ENCODE measurements at places on chromosomes 16 and 17.

DNA sequence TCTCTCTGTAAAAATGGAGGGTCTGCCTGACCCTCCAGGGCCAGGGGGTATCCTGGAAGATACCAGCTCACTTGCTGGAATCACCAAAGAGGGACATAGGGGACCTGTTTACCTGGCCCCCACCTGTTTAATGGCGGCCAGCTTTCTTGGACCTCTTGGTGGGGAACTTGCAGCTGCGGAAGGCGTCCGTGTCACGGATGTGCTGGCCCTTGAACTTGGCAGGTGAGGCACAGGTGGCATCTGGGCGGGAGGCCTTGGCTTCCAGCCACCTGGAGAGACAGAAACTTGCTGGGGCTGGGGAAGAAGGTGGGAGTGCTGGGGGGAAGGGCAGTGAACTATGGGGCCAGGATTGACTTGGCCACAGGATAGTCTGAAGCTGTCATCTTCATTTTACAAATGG is 3.5 kb downstream of the CHAD start:
- no peak for DNase-seq

DNA sequence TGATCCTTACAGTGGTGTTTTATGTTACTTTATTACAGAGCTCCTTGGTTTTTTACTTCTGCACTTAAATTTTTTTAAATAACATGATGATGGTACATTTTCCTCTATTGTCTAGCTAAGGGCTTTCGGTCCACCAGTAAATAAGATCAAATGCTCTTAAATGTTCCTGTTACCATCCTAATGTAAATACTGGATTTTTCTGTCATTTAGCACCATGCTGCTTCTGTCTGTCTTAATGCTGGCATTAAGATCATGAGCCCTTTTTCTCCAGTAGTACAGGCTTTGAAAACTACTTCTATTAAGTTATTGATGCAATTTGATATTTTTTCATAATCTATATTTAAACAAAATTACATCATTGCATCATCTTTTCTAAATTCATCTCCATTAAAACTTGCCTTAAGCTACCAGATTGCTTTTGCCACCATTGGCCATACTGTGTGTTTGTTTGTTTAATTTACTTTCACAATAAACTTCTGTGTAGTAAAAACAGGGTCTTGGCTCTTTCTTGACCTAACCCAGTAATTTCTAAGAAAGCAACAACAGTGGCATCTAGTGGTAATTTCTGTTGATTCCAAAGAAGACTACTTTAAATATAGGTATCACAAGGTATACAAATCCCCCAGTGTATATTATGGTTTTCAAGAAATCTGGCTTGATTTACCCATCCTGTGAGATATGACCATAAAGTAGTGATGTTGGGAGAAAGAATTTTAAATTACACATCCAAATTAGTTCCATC is 9.0 kb upstream of the PHAF1 start:
- DNase-seq = no peak

GRCh38 chr17:40038882-40039513 is 15.2 kb downstream of the MED24 start:
- peak; percentile 62 for DNase-seq

DNA sequence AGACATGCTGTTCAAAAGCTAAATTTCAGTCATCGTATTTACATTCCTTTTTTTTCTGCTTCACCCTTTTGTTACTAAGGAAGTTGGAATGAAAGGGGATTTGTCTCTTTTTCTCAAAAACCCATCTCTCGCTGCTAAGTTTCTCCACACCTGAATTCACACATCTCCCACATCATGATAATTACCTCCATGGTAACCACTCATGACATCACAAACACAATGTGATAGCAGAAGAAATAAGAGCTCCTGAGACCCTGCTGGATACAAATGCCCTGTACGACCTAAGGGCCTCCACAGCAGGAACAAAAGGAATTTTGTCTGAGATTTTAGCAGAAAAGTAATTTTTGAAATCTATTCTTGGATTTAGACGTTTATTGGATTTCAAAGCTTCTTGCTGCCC is 82.6 kb upstream of the GNAO1 start:
- DNase-seq = no peak

DNA sequence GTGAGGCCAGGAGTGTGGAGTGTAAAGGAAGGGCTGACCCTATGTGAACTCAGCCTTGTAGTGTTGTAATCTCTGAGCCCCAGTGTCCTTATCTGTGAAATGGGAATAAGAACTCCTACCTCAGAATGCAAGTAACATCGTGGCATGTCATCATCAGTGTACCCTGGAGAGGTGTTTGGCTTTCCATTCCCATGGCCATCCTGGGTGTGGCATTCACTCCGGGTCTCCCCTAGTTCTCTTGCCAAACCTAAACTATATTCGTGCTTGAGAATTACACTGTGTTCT is 1.9 kb downstream of the NXPH3 start:
- no peak for DNase-seq

- DNase-seq = no peak
Measured at GRCh38 chr17:10316801-10317542, 55.8 kb downstream of the MYH13 start.

GRCh38 chr17:40553694-40554534 is 11.4 kb downstream of the CCR7 start:
- peak; percentile 78 for DNase-seq

DNA sequence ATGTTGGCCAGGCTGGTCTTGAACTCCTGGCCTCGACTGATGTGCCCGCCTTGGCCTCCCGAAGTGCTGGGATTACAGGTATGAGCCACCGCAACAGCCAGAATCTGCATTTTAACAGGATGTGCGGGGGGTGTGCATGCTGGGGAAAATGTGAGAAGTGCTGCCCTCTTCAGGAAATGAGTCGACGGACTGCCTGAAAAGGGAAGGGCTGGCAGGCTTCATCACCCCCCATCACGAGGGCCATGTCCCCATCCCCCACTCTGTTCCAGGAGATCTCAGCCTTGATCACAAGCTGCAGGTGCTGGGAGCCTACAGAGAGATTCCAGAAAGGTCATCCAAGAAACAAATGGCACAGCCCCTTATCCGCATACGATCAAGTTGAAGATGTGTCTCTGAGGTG is 195.3 kb upstream of the RPL38 start:
- no peak for DNase-seq

DNA sequence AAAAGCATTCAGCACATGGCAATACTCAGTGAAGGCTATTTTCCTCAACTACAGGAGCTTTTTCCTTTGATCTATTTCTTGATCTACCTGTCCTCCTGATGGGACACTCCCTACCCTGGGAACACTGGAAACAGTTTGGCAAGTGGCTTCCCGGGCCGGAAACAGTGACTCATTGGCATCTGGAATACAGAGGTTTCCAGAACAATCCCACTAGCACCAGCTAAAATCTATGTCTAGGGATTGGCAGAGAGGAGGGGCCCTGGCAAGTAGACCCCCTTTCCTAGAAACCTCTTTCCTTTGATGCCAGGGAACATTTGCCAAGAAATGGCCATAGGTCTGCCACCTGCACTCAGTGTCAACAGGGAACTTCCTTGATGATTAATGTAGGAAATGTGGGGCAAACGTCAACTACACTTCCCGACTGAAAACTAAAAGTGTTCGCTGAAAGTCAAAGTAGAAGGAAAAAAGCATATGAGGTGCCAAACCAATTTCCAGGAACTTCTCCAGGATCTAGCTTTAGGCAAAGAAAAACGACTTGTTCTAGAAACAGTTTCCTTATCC is 30.4 kb upstream of the FBXW10B start:
- DNase-seq = no peak

- DNase-seq = peak; percentile 48
Measured at GRCh38 chr16:56985288-56985961, 3.9 kb upstream of the NLRC5 start.

- no peak for DNase-seq
Measured at GRCh38 chr16:60414613-60415012, 1621.6 kb downstream of the CDH8 start.

GRCh38 chr16:3998793-3999478 is 117.3 kb downstream of the ADCY9 start:
- DNase-seq = no peak

DNA sequence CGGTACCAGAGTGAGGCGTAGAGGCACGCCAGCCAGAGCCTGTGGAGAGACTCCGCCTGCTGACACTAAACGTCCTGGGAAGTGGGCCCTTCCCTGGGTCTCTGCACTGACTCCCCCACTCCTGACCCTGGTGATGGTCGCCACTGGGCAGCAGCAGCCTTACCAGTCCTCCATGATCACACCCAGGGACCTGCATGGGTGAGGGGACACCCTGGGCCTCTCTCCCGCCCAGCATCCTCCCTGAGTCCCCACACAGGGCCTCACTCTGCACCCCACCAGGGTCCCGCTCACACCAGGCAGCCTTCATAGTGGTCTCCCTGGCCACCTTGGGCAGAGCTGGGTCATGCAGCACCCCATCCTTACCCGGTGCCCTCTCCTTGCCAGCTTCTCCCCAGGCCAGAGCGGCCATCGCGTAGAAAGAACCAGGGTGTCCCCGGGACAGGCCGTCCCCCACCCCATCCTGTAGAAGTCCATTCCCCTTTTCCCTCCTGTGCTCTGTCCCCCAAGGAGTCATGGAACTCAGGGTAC is 10.7 kb downstream of the RGS11 start:
- DNase-seq = no peak

DNA sequence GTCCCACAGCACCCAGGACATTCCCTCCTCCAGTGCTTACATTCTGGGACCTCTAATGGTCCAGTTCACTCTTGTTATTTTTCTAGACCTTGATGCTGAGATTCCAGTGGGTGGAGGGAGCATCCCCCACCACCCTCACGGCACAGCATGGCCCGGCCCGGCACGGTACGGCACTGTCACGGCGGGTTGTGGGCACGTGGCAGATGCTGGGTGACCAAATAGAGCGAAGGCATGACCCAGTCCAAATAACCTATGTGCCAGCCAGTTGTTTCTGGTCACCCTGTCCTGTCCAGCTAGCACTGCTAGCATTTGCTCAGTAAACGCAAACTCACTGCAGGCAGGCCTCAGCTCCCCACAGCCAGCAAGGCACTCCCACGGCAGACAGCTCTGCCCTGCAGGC is 204.7 kb downstream of the ENGASE start:
- no peak for DNase-seq

- DNase-seq = no peak
Measured at GRCh38 chr16:10121897-10122425, 60.3 kb downstream of the GRIN2A start.

DNA sequence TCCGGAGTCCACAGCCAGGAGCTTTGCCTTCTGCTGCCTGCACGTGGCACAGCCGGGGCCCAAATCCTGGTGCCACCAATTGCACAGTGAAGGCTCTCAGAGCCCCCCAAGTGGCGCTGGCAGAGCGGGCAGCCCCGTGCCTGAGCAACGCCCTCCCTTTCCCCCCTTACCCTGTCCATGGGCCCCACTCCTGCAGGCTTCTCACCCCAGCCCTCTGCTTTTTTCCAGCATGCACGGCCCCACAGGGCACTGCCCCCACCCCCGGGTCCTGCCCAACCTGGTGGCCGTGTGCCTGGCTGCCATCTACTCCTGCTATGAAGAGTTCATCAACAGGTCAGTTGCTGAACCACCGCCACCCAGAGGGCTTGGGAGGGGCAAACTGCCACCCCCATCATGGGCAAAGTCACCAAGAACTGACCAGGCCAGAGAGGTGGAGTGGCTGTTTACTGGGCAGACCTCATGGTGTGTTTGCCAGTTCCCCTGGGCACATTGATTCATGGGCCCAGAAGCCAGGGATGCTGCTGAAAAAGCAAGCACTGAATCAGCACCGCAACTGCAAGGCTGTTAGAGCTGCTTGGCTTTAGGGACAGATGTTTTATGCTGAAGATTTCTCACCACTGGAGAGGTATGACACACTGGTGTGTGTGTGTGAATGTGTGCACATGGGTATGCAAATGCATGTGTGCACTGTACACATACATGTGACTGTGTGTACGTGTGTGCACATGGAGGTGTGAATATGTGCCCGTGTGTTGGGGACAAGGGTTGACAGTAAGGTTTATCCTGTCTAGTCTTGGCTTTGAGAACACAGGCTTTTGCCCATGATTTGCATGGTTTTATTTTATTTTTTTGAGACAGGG is 107.1 kb upstream of the PLCG2 start:
- DNase-seq = no peak

GRCh38 chr17:4642286-4642685 is 808 bp upstream of the ALOX15 start:
- DNase-seq = no peak

- DNase-seq = no peak
Measured at GRCh38 chr17:51585514-51586104, 325.3 kb downstream of the UTP18 start.

GRCh38 chr16:1870365-1871082 is 1.4 kb downstream of the MEIOB start:
- DNase-seq = no peak

DNA sequence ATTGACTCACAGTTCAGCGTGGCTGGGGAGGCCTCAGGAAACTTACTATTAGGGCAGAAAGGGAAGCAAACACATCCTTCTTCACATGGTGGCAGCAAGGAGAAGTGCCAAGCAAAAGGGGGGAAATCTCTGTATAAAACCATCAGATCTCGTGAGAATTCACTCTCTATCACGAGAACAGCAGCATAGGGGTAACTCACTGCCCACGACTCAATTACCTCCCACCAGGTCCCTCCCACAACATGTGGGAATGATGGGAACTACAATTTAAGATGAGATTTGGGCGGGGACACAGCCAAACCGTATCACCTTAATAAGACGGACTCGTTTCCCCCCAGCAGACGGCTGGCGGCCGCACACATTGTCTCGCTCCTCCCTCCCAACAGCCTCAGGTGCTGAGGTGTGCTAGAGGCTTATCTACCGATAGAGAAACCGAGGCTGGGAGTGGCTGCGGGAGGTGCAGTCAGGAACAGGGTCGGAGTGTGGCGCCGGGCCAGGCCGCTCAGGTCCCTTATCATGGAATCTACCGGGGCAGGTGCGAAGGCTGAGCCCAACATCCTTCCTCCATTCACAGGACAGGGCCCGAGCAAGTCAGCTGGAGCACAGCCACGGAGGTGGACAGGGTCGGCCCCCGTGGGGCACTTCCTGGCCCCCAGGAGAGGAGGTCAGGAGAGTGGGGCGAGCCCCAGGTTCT is 4.9 kb upstream of the ZG16B start:
- DNase-seq = peak; percentile 29

- peak; percentile 12 for DNase-seq
Measured at GRCh38 chr16:58814348-58814801, 80.3 kb upstream of the GOT2 start.

DNA sequence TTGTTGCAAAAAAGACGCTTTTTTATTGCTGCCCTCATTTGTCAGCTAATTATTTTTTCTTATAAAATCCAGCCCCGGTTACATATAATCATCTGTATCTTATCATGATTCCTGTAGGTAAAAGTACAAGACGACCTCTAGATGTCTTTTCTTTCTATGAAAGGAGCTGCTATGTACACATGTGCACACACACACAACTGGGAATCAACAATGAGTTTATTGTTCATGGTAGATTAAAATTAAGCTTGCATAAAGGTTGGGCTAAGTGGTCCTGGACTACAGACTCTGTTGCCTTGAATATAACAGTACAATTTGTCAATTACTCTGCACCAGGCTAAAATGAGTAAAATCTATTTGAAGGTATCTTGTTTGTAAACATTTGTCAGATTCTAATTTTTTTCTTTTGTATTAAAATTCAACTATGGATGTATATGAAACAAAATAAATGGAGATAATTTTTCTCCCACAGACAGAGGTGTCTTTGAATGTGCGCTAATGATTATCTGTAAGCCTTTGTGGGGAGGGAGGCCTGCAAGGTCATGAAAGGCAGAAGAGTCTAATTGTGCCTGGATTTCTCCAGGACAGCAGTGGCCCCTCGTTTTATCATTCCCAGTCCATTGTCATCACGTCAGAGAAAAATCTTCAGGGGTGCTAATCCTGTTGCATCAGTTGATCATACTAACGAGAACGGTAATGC is 13.4 kb downstream of the C17orf58 start:
- DNase-seq = no peak

GRCh38 chr16:11669380-11670146 is 1.3 kb downstream of the SNN start:
- peak; percentile 58 for DNase-seq

Data from ovary (tissue), 10 donors.